Hematopoietic multipotent progenitor cell treated with erythropoietin and hydrocortisone succinate and interleukin-3 and kit ligand, for 4 days (in vitro differentiated cells): ENCODE measurements at places on chromosomes 3 and 15.

GRCh38 chr3:141243271-141243707 lies 11.7 kb downstream of the PXYLP1 start:
- DNase-seq, result no peak

GRCh38 chr3:2334921-2335320 lies 236.3 kb downstream of the CNTN4 start:
- DNase-seq, result no peak

- no peak for DNase-seq
These were observed 2.1 kb upstream of the FBXL22 start for GRCh38 chr15:63595065-63595464.

DNA sequence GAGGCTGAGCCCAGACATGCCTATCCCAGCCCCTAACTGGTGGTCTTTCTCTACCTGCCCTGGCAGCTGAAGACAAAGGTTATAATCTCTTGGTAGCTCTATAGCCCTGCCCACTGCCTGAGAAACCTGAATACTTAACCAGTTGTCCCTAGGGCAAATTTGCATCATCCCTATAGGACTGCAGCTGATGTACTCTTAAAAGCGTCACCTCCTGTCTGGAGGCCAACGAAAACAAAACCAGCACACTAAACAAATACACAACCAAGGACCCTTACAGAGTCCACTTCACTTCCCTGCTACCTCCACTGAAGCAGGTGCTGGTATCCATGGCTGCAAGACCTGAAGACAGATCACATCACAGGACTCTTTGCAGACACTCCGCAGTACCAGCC lies 98.0 kb downstream of the KCNAB1 start:
- DNase-seq, result no peak

DNA sequence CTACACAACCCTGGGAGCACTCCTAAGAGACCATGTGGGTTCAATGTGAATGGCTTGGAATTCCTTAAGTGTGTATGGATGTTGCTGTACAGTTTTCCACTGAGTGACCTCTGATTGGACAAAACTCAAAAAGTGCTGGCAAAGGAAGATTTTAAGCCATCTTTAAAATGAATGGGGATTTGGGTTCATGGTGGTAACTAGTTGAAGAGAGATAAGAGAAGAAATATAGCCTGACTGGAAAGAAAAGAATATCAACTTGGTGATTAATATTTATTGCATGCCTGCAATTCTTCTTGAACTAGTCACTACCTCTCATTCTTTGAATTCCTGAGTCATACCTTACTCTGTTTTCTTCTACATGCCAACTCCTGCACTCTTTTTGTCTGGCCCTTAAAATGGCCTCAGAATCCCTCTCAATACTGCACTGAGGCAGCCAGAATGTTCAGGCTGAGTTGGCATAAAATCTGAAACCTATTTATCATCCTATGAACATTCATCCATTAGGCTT lies 124.7 kb downstream of the RPL22L1 start:
- no peak for DNase-seq

DNA sequence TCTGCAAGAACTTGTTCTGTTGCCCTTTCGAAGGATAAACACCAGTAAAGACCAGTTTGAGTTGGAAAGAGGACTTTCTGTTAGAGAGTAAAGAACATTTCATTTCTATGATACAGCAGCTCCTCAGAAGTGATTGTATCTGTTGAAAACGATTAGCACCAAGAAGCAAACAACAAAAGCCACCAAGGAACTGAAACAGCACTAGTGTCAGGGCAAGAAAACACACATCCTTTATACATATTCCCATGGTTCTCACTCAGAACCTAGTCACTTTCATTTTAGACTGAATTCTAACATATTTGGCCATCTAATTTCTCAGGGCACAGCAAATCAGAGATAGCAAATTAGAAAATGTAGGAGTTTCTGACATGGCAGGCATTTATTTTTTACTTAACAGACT lies 116.1 kb downstream of the ATP1B3 start:
- DNase-seq, result no peak

DNA sequence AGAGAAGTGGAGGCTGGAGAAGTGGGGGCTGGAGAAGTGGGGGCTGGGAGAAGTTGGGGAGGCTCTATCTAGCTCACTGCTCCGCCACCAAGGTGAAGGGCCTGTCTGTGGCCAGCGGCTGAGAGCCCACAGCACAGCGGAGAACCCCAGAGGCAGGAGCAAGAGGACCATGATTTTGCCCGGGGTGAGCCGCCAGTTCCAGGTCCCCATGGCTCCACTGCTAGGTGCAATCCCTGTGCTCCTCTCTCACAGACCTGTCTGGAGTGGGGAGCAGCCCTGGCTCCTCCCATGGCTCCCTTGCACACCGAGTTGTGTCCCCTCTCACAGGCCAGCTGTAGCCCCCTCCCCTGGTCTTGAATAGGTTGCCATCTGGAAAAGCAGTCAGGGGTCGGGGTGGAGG lies 4.7 kb upstream of the NRROS start:
- peak; percentile 63 for DNase-seq

DNA sequence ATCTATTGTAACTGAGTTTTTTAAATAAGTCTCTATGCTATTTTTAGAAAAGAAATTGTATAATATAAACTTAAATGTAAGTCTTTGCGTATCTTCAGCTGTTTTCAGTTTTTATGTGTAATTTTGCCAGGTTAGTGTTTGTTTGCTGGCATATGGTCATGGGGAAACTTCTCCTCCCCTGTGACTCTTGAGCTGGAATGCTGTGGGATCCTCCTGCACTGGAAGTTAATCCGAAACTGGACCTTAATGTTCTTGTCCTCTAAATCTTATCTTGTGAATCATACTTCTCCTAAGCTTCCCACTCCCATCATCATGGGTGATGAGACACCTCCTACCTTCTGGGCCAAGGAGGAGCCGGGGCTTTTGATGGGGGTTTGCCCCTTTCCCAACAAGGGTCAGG lies 52.4 kb upstream of the CHST2 start:
- DNase-seq, result no peak

- no peak for DNase-seq
These were observed 28.3 kb downstream of the CYP19A1 start for GRCh38 chr15:51310064-51310463.

GRCh38 chr3:139718415-139718814 lies 40.6 kb upstream of the NMNAT3 start:
- peak; percentile 30 for DNase-seq

- no peak for DNase-seq
These were observed 546.1 kb downstream of the NTRK3 start for GRCh38 chr15:87710406-87710805.

DNA sequence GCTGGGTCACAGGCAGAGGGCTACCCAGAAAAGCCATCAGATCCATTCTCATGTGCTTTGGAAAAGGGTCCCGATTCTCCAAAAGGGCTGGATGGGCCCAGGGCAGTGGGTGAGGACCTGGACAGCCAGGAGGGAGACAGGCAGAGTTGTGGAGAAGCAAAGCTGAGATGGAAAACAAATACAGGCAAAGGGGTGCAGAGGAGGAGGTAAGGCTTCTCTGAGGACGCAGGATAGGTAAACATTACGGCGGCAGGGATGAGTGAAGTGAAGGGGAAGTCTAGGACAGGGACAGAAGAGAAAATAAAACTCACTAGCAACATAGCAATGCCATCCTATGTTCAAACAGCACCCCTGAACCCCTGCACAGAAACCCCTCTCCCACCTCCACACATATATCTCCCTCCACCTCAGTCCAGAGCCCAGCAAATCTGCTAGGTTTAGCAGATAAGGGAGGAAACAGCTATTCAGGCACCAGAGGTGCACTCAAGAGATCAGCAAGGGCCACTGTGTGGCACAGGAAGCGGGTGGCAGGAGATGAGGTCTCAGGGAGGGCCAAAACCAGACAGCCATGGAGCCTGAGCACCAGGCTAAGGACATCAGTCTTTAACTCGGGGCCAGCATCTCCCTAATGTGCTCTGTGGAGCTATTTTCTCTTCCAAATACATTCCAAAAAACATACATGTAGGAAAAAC lies 51.3 kb downstream of the HOMER2 start:
- peak; percentile 35 for DNase-seq

GRCh38 chr3:158347966-158348365 lies 223.0 kb upstream of the MLF1 start:
- no peak for DNase-seq

- DNase-seq, result no peak
These were observed at the start of gene SLC22A14 for GRCh38 chr3:38281895-38282686. SLC22A14 (plus strand) TSS chr3:38282294; CDS start chr3:38306027, 23,733 bp downstream.

DNA sequence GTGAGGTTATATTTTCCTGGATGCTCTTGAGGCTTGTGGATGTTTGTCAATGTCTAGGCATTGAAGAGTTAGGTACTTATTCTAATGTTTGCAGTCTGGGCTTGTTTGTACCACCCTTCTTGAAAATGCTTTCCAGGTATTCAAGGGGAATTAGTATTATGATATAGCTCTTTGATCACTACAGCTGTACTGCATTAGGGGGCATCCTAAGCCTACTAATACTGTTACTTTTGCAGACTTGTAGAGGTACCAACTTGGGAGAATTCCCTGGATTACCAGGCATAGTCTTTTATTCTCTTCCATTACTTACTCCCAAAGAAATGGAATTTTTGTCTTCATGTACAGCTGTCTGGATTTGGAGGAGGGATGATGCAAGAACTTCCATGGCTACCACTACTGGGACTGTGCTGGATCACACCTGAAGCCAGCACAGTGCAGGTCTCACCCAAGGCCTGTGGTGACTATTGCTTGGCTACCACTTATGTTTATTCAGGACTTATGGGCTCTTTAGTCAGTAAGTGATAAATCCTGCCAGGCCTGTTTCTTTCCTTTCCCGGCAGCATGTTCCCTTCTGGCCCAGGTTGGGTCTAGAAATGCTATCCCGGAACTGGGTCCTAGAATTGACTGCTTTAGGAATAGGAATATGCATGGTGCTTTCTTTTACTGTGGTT lies 402.9 kb downstream of the IL20RB start:
- no peak for DNase-seq

DNA sequence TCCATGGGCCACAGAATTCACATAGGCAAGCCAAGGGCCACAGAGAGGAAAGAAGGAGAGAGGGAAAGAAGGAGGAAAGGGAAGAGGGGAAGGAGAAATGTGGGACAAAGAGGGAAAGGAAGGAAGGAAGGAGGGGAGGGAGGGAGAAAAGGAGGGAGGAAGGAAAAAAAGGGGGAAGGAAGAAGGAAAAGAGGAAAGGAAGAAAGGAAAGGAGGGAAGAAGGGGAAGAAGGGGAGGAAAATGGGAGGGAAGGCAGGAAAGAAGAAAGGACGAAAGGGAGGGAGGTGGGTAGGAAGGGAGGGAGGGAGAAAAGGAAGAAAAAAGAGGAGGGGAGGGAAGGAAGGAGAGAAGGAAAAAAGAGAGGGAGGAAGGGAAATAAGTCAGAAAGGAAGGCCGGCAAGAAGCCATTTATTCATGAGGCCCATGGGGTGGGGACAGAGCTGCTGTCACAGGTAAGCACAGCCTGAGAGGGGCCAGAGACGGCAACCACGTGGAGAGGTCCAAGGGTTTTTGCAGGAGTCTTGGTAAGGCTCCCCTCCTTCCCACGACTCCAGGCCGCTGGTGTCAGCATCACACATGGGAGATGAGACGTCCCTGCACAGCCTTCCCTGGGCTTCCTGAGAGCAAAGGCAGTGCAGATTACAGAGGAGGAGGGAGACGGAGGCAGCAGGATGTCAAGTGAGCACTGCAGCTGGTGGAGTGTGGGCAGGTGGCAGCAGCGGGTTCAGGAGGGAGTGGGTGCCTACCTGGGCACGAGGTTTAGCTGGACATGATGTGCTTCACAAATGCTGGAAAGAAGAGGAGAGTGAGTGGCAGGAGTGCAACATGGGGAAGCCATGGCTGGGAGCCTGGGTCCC lies 5.5 kb downstream of the MYL3 start:
- DNase-seq, result no peak

GRCh38 chr3:42720126-42720525 lies 17.5 kb upstream of the HHATL start:
- DNase-seq, result peak; percentile 22

- peak; percentile 87 for DNase-seq
These were observed 12.9 kb downstream of the OPA1 start for GRCh38 chr3:193605876-193606275.

- DNase-seq, result no peak
These were observed 46.9 kb upstream of the SLC7A14 start for GRCh38 chr3:170632780-170633179.

DNA sequence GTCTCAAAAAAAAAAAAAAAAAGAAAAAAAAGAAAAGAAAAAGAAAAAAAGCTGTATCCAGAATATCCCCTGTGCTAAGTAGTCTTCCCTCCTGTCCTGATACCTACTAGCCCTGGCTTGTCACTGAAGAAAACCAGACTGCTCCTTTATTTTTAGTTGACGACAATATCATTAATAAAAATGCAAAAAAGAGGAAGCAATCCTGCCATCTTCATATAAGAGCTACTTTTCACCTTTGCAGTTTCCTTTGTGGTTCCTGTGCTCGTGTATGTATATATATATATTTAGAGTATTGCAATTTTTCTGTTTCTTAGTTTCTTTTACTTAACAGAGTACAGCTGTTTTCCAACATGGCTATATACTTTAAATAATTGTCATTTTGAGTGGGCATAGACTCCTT lies 13.6 kb downstream of the C3orf20 start:
- peak; percentile 40 for DNase-seq

DNA sequence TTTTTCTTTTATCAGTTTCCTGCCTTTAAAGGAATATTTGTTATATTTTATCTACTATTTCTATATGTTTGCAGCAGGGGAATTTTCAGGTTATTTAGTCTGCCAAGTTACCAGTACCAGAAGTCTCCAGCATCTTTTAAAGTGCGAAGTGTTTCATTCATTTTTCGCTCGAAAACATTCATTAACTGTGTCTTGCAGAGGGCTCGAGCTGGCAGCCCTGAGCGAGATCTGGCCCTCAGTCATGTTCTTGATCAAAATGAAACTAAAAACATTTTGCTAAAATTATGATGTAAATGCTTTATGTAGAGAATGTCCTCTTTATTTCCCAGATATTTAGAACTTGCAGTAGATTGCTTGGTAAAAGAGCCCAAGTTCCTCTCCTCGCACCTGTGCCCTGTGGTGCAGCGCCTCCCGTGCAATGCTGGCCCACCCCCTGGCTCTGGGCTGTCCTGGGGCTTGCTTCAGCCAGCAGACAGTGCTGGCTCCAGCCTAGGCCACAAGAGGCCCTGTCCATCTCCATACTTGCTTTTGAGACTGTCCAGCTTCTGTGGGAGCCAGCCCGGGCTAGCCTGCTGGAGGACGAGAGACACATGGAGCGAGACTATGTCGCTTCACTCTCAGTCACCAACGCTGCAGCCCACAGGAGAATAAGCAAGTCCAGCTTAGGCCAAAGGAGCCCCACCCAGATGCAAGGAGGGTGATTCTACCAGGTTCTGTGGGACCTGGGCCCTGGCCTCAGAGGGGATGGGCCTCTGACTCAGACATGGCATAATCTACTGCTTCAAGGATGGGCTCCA lies 71.9 kb upstream of the PRR23E start:
- DNase-seq, result no peak
